ENCODE measurements at places on chromosomes 12 and 14.

DNA sequence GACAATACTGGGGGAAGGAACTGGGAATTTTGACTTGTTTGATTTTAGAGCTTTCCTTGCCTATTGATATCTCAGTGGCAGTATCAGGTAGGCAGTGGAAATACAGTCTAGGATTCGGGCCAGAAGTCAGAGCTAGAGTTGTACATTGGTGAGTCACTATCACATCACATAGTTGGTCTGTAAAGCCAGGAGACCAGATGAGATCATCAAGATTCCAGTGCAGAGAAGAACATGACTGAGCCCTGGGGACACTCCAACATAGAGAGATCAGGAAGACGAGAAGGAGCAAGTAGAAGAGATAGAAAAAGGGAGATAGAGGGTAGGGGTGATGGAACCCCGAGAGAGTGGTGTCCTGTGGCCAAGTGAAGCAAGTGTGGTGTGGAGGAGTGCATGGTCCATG is 46.6 kb upstream of the NR1H4 start:
- DNase-seq: no peak

DNA sequence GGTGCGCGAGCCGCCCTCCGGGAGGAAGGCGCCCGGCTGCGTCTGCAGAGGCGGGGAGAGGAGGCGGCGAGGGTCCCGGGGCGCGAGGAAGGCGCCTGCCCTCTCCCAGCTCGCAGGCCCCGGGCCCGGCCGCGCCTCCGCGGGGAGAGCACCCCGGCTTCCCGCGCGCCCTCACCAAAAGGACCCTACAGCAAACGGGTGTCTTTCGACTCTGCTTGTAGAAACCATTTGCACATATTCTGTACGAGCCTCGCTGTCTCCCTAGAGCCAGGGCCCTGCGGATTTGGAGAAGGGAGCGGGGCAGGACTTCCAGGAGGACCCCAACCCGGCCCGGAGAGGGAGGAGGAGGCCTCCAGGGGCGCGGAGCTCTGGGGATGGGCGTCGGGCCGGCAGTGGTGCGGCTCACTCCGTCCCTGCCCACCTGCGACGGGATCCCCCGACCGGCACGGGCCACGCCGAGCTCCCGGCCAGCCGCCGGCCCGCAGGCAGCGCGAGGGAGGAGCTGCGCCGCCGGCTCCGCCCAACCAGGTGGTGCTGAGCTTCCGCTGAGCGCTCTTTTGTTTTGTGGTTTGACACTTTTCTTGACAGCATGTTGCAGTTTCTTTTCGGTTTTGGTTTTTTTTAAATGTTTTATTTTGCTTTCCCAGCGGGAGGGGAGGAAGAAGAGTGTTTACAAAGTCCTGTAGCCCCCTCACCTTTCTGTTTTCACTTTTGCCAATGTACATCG is 103.3 kb upstream of the FKBP4 start:
- no peak for DNase-seq

- no peak for DNase-seq
Measured at GRCh38 chr12:20189767-20190166, 178.6 kb upstream of the PDE3A start.

DNA sequence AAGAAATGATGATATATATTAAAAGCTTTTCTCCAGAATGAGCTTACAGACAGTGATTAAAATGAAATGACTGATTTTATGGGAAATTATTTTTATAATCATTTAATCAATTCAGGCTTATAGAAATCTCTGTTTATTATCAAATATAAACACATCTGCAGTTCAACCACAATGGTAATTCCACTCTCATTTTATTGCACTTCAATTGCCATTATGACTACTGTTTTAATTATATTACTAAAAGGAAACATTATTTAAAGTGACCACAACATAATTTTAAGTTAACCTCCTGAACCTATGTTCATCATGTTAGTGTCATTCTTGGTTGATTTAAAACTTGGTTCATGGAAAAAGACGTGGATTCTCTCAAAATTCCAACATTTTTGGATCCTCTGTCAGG is 536.3 kb downstream of the SLC6A15 start:
- DNase-seq: no peak

DNA sequence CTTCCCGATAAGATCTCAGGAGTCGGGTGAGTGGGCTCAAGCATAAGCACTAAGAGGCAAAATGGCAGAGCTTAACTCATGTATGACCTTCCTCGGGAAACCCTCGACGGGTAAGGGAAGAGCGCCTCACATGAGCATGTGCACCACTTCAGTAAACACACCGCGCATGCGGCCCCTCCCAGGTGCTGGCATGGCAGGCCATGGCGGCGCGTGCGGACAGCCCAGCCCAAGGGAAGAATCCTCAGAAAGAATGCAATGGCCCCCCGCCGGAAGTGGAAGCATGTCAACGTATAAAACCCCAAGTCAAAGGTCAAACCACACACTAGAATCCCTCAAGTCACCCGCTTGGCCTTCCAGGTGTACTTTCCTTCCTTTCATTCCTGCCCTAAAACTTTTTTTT is 6.6 kb upstream of the TNFAIP2 start:
- DNase-seq: no peak

Measured in brain pericyte (primary cell).